RWPE2 (cell line): ENCODE measurements at places on chromosomes 1 and 21.

- DNase-seq, result no peak
Observed at GRCh38 chr1:80523861-80524260, 1276.9 kb upstream of the ADGRL2 start.

- DNase-seq, result no peak
Observed at GRCh38 chr1:182680408-182680807, 4.0 kb downstream of the RGS8 start.

DNA sequence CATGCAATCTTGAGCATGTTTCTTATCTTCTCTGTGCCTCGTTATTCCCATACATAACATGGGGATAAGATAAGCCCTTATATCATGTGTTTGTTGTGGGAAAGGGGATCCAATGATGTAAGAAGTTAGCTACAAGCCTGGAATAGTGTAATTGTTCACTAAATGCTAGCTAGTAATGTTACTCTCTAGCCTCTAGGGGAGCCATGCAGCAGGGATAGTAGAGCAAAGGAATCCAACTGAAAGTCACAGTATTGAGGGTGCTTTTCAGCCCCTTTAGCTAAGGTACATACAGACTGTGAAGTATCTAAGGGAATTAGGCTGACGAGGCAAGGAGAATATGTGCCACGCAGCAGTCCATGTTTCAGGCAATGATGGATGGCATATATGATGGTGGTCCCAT lies 46.9 kb downstream of the IL23R start:
- no peak for DNase-seq

DNA sequence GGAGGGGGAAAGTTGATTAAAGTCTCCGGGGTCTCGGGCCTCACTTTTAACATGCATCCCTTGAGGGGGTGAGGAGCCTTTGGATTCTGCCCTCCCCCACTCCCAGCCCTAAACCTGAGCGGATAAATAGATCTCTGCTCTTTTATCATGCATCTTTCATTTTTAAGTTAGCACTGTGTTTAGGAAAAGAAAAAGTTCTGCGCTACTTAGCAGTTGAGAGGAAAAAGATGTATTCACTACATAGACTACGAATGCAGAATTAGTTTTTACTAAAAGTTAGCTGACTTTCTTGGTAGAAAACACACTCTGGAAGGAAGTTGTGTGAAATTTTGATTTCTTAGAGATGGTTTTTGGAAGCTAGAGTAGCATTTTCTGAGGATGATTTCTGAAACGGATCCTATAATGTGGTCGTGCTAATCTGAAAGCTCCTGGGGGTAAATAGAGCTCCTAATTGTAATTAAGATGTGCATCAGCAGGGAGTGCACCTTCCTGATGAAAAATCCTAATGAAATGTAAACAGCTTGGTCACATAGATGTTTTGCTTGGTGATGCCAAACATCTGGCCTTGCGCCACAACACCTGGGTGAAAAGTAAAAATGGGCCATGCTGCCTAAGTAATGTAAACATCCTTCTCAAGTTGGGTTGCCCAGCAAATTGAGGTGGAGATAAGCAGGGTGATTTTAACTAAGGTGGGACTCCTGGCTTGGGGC lies 1.8 kb downstream of the ROR1 start:
- no peak for DNase-seq

DNA sequence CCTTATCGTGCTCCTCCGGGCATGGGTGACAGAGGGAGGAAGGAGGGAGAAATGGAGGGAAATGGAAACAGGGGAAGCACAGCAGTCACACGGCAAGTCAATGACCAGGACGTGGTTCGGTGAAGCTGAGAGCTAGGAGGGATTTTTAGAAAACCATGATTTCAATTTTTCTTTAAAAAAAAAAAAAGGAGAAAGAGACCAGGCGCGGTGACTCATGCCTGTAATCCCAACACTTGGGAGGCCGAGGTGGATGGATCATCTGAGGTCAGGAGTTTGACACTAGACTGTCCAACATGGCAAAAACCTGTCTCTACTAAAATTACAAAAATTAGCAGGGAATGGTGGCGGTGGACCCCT lies 776 bp upstream of the TNFRSF9 start:
- DNase-seq, result no peak

- DNase-seq, result no peak
Observed at GRCh38 chr1:53066891-53067738, 5.1 kb downstream of the PODN start.

DNA sequence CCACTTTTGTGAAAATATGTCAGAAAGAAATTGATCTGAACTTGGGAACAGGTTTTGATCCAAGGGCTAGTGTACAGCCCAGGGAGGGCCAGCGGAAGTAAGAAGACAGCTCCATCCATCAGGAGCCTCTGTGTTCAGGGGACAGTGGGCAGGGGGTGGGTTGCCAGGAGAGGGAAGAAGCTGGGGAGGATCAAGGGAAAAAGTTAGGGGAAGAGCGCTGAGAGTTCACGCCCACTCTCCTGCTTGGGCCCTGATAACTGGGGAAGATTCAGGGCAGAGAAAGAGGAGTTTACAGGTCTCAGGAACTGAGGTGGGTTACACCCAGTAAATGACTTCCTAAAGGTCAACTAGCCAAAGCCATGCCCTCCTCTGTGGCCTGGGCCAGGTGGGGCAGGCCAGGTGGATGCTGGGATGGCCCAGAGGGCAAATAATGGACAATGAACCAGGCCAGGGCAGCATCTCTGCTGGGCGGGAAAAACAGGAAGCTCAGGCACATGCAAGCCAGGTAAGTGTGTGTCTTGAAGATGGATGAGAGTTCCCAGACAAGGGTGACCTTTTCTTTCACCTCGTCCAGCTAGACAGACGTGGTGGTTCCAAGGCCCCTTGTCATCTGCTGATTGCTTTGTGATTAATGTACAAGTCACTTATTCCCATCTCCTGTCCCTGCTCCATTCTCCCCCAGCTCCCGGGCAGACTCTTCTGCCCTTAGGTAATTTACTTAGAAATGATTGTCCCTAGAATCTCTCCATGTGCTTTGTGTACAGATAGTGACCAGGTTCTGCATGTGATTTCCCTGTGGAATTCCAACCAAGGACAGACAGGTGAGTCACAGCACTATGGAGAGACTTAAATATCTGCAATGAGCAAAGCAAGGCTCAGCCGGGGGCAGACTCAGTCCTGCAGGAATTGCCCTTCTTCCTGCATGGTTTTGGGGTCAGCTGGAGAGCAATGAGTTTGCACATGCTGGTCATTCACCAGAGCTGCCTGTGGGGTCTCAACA lies 57.0 kb downstream of the MDM4 start:
- no peak for DNase-seq

- no peak for DNase-seq
Observed at GRCh38 chr1:238955934-238956333, 430.4 kb upstream of the CHRM3 start.

- no peak for DNase-seq
Observed at GRCh38 chr1:43199093-43199726, 27.1 kb downstream of the CFAP57 start.

DNA sequence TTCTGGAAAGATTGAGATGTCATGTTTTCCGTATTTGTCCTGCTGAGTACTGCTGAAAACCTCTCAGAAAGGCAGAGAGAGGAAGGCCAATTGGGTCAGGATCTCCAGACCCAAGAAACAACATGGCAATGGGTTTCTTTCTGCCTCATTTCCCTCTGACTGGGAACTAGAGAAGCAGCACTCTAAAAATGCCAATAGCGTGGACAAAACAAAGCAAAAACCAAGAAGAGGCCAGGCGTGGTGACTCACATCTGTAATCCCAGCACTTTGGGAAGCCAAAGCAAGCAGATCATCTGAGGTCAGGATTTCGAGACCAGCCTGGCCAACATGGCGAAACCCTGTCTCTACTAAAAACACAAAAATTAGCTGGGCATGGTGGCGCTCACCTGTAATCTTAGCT lies 18.3 kb downstream of the TNFRSF9 start:
- DNase-seq, result no peak

- DNase-seq, result no peak
Observed at GRCh38 chr21:42143111-42143510, 72.0 kb downstream of the UMODL1 start.

GRCh38 chr1:107326824-107327445 lies 186.1 kb downstream of the NTNG1 start:
- no peak for DNase-seq

DNA sequence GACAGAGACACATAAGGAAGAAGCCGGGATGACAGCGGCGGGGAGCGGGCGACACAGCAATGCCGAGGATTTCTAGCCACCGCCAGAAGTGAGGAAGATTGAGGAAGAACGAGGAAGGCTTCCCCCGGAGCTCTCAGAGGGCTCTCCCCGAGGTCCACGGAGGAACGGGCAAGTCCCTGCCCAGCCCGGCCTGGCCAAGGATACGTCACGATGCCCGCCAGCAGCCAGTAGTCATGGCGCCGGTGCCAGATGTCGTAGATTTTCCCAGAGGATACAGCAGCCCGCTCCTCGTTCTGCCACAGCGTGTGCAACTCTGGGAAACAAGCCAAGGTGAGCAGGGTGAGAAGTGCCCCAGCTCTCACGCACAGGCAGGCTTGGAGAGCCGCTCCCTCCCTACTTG lies 65.9 kb downstream of the KCNAB2 start:
- no peak for DNase-seq

- DNase-seq, result no peak
Observed at GRCh38 chr1:212351588-212352362, 62.9 kb downstream of the PACC1 start.

DNA sequence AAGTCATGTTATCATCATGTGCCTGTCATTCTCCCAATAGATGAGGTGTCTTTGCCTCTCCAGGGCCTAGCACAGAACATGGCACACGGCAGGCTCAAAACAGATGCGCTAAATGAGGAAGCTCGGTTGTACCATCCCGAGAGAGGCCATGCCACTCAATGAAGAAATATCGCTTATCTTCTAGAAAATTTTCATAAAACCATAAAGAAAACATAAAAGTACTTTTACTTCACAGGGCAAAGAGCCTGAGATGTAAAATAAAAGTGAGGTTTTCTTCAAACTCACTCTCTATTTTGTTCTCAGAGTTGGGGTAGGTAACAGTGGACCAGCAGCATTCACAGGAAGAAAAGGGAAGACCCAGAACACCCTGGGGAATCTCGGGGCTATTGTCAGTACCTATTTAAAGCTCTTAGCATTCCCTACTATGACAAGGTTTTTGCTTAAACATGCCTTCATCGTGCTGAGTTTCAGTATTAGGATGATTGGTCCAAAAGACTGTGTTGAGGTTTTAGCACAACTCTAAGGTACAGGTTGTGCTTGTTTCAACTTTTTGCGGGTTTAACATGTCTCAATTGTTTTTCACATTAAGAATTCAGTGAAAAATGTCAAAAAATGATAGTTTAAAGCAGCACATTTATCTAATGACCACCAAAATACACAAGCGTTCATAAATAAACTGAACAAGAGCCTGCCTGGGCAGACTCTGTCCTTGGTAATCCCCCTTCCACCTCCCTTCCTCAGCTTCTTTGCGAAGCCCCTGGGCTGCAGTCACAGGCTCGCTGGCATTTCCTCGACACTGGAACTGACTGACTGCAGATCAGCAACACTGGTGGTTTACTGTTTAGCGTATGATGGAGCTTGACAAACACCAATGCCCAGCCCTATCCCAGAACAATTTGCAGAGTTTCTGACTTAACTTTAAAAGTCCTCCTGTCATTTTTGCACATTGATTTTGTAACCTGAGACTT lies 55.6 kb downstream of the COQ8A start:
- DNase-seq, result no peak

DNA sequence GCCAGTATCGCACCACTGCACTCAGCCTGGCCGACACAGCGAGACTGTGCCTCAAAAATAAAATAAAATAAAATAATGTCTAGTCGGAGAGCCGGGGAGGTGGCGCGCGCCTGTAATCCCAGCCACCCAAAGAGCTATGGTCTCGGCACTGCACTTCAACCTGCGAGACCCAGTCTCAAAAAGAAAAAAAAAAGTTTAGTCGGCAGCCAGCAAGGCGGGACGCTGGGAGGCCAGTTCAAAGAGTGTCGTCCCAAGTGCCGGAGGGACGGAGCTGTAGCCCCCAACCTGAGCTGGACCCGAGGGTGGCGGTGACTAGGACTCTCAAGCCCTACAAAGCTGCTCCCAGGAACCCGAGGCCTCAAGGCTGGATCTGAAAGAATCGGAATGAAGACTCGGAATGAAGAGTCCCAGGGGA lies 632 bp upstream of the FALEC start:
- no peak for DNase-seq

DNA sequence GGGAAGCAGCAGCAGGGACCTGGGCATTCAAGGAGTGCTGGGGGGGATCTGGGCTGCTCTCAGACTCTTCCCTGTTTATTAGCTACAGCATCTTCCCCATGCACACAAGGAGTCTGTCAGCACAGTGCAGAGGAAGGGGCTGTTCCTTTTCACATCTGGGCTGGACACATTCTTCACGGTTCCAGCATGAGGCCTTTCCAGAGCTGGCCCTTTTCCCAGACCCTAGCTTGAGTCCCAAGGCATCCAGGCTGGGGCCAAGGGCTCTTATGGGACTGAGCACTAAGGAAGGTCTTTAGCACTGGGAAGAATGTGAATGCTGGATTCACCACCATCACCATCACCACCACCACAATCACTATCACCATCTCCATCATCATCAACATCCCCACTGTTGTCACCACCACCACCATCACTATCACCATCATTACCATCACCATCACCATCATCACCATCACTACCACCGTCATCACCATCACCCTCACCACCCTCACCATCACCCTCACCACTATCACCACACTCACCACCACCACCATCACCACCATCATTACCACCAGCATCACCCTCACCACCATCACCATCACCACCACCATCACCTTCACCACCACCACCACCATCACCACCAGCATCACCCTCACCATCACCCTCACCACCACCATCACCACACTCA lies 28.4 kb downstream of the PARK7 start:
- DNase-seq, result no peak

- DNase-seq, result no peak
Observed at GRCh38 chr1:160949881-160950280, 4.7 kb downstream of the ITLN2 start.

DNA sequence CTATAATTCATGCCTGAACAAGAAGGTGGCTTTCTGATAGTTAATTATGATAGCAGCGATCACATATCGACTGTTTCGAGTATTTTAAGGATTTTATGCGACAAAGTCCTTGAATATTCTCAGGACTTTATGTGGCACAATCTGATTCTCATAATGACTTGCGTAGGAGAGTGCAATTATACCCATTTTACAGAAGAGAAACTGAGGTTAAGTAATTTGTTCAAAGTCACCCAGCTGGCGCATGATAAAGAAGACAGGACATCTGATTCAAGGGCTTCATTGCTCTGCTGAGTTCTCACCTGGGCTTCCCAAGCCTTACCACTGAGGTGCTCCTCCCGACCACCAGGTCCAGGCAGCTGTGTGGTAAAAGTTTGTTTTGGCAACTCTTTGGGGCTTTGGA lies 1.8 kb downstream of the CRCT1 start:
- no peak for DNase-seq

GRCh38 chr1:96072021-96072420 lies 649.6 kb upstream of the PTBP2 start:
- no peak for DNase-seq

GRCh38 chr1:40886318-40887011 lies 24.3 kb upstream of the CITED4 start:
- peak; percentile 81 for DNase-seq
